ENCODE measurements at places on chromosomes 3 and 15.

- DNase-seq = no peak
Observed at GRCh38 chr15:27826902-27827714, 272.0 kb downstream of the OCA2 start.

GRCh38 chr3:195034101-195034500 lies 236.9 kb downstream of the XXYLT1 start:
- no peak for DNase-seq

GRCh38 chr3:190883973-190884832 lies 21.7 kb upstream of the GMNC start:
- DNase-seq = peak; percentile 66

- DNase-seq = no peak
Observed at GRCh38 chr15:93188236-93188635, 99.2 kb upstream of the RGMA start.

- DNase-seq = no peak
Observed at GRCh38 chr3:148020861-148021260, 611.7 kb downstream of the ZIC1 start.

GRCh38 chr3:45814322-45814721 lies 18.0 kb upstream of the SLC6A20 start:
- no peak for DNase-seq

DNA sequence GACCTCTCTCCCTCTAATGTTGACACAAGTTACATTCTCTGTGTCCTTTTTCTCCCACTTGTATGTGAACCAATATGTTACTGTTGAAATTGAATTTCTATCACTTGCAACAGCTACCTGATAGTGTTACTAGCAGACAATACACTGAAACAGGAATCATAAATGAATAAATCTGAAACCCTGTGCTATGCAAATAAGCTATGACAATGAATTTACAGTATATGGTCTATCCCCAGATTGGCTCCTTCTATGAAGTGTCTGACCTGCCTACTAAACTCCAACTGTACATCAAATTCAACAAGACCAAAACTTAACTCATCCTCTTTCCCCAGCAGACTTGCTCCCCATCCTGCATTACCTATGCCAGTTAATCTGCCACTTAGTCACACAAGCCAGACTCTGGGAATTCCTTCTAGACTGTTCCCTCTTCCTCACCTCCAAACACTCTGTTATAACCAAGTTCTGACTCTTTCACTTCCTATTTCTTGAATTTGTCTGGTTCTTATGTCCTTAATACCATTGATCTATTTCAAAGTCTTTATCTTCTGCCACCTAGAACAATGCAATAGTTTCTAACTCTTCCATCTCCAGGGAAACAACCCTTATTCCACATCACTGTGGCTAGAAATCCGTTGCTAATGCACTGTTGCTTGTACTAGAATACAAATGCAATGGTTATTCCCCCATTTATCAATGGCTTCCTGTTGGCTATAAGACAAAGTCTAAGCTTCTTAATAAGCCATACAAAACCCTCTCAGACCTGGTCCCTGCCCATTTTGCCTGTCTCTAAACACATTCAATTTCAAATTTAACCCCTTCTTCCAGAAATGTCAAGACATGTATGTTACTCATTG lies 13.4 kb upstream of the ZNF639 start:
- no peak for DNase-seq

Measured in EH (cell line).